ENCODE measurements at places on chromosomes 4 and X. TPM values are rescaled to one million over a fixed set of nuclear protein-coding genes. Genes with fewer than 3 reads are reported as not detected.

GPR78 gene
- total RNA-seq: 0.28 TPM

IL2RG gene
- 3.2 TPM for total RNA-seq

GATB gene
- total RNA-seq: 13.8 TPM

GAGE13 gene
- not detected for total RNA-seq

CXCR3 gene
- total RNA-seq: not detected

STBD1 gene
- total RNA-seq: 11.0 TPM

SPP1 gene
- total RNA-seq: 47.8 TPM

FAM200B gene
- total RNA-seq: 56.5 TPM

POLN gene
- 2.2 TPM for total RNA-seq

RBPJ gene
- total RNA-seq: 101 TPM

GRCh38 chr4:24042094-24042493 is 152.2 kb upstream of the PPARGC1A start:
- no peaks in the 10 kb centered on the region for H3K27me3 ChIP-seq
- H3K4me1 ChIP-seq: peaks cover 7% of the 10 kb centered on the region
- H3K27ac ChIP-seq: no peak overlapping the region
- DNase-seq: no peak

GRCh38 chr4:7272404-7272803 is 80.1 kb downstream of the SORCS2 start:
- no peak overlapping the region for H3K27ac ChIP-seq
- no peaks in the 10 kb centered on the region for H3K36me3 ChIP-seq
- no peaks in the 10 kb centered on the region for H3K4me1 ChIP-seq
- H3K27me3 ChIP-seq: no peaks in the 10 kb centered on the region
- no peak overlapping the region for H3K4me3 ChIP-seq
- DNase-seq: no peak

DNA sequence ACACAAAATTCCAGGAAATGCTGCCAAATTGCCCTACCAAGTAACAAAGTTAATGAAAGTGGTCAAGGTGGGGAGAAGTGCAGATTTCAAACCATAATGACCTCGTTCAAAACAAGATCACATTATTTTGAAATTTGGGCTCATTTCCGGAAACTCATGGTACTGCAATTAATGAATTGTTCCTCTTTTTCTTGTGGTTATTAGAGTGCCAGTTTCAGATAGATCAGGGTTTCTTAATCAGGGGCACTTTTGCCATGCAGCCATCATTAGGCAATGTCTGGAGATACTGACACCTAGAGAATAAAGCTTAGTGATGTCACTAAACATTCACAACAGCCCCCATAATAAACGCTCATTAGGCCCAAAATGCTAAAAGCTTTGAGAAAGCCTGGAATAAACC is 381.5 kb upstream of the GALNT7 start:
- no peak for DNase-seq
- H3K4me3 ChIP-seq: no peak overlapping the region
- H3K36me3 ChIP-seq: no peaks in the 10 kb centered on the region
- H3K27ac ChIP-seq: no peak overlapping the region
- H3K4me1 ChIP-seq: no peaks in the 10 kb centered on the region
- H3K27me3 ChIP-seq: no peaks in the 10 kb centered on the region

GRCh38 chrX:118474586-118474985 is 21.0 kb upstream of the DOCK11 start:
- H3K27ac ChIP-seq: no peak overlapping the region
- no peaks in the 10 kb centered on the region for H3K4me1 ChIP-seq
- no peaks in the 10 kb centered on the region for H3K36me3 ChIP-seq
- no peaks in the 10 kb centered on the region for H3K27me3 ChIP-seq
- no peak overlapping the region for H3K4me3 ChIP-seq

DNA sequence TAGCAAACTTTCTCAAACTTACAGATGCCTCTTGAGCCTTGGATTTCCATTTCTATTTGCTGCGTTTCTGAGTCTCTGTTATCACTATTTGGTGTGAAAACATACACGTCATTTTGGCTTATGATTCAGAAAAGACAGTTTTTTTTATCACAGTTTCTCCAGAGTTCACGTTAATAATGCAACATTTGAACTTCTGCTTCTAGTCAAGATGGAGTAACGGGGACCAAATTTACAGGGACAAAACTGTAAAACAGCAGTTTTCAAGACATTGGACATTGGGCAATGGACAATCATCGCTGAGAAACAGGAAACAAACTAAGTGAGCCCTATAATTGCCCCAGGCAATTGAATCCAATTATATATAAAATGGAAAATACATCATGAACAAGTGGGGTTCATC is 36.2 kb upstream of the TASL start:
- H3K27ac ChIP-seq: no peak overlapping the region
- H3K36me3 ChIP-seq: no peaks in the 10 kb centered on the region
- DNase-seq: no peak
- H3K27me3 ChIP-seq: no peaks in the 10 kb centered on the region

- no peak overlapping the region for H3K4me3 ChIP-seq
- H3K4me1 ChIP-seq: no peaks in the 10 kb centered on the region
- no peak overlapping the region for H3K27ac ChIP-seq
- no peaks in the 10 kb centered on the region for H3K36me3 ChIP-seq
- no peak for DNase-seq
These were observed 58.5 kb downstream of the NPY1R start for GRCh38 chr4:163273922-163274321.

DNA sequence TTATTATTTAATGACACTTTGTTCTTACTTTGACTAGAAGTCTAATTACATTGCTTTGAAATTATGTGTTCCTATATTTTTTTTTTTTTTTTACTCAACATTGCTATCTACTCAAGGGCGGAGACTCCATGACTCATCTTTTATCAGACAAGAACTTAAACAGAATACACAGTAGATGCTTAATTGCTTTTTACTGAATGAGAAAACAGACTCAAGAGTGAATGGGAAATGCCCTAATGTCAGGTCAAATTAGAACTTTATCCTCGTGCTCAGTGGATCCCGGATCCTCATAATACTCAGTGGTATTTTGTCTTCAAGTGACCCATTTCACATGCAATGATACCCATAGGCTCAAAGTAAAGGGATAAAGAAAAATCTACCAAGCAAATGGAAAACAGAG is 954.5 kb upstream of the IGFBP7 start:
- no peak overlapping the region for H3K27ac ChIP-seq
- no peaks in the 10 kb centered on the region for H3K4me1 ChIP-seq
- H3K36me3 ChIP-seq: no peaks in the 10 kb centered on the region
- no peak for DNase-seq
- H3K27me3 ChIP-seq: no peaks in the 10 kb centered on the region
- no peak overlapping the region for H3K4me3 ChIP-seq

DNA sequence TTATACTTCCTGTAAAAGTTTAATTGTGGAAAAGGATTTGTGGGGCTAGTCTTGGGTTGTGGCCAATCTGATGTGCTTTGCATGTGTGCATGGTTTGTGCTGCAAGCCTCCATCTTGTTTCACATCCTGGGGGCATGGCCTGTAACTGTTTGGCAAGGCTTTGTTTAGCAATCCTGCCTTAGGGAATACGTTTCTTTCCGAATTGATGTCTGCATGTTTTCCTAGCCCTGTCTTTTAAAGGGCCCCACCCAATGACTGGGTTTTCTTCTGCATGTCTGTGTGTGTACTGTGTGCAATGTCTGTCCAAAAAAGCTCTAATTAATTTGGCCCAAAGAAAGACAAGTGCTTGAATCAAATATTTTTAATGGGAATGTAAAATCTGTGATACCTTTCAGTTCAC is 74.6 kb upstream of the MID1IP1 start:
- H3K27me3 ChIP-seq: no peaks in the 10 kb centered on the region
- H3K27ac ChIP-seq: no peak overlapping the region
- no peak overlapping the region for H3K4me3 ChIP-seq
- no peaks in the 10 kb centered on the region for H3K36me3 ChIP-seq
- no peak for DNase-seq
- no peaks in the 10 kb centered on the region for H3K4me1 ChIP-seq

DNA sequence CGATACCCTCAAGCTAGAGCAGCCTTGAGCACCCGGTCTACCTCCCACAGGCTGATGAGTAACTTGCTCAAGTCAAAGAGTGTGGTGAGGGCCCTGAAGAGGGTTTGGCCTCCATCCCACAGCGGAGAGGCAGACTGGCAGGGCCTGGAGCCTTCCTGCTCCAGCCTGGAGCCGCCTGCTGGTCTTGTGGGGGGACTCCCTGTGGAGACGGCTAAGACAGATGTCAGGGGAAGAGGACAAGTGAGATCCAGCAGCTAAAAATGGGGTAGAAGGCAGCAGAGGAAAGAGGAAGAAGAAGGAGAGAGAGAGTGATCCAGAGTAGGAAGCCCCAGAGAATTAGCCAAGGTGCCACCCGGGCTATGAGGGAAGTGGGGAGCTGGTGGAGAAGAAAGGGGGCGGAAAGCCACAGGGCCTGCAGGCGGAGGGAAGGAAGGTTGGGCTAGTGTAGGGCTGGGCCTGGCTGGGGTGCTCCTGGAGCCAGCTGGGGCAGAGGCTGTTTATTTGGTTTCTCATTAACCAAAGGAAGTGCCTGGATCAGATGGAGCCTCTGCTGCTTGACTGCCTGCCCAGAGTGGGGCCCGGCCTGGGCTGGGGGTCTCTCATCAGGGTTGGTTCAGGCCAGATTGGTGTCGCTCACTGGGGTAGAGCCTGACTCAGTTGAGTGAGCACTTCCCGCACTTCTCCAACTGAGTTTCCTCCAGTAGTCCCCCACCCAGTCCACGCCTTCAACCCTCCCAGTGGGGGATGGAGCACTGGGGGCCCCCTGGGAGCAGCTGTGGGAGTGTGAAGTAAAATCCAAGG is 14.2 kb downstream of the EFNB1 start:
- H3K27ac ChIP-seq: no peak overlapping the region
- H3K4me3 ChIP-seq: no peak overlapping the region
- no peaks in the 10 kb centered on the region for H3K27me3 ChIP-seq
- H3K4me1 ChIP-seq: peaks cover 10% of the 10 kb centered on the region
- DNase-seq: no peak

GRCh38 chr4:107939307-107939706 is 8.0 kb downstream of the CYP2U1 start:
- no peaks in the 10 kb centered on the region for H3K27me3 ChIP-seq
- H3K27ac ChIP-seq: no peak overlapping the region
- no peak for DNase-seq
- no peak overlapping the region for H3K4me3 ChIP-seq

GRCh38 chr4:16868674-16869073 is 29.8 kb downstream of the LDB2 start:
- no peak overlapping the region for H3K27ac ChIP-seq
- no peaks in the 10 kb centered on the region for H3K27me3 ChIP-seq
- H3K36me3 ChIP-seq: no peaks in the 10 kb centered on the region
- no peak overlapping the region for H3K4me3 ChIP-seq
- DNase-seq: no peak
- no peaks in the 10 kb centered on the region for H3K4me1 ChIP-seq

- no peak for DNase-seq
- H3K4me3 ChIP-seq: no peak overlapping the region
- no peak overlapping the region for H3K27ac ChIP-seq
These were observed 34.5 kb downstream of the RPS6KA6 start for GRCh38 chrX:84153538-84153937.
